ENCODE measurements at places on chromosomes 11 and 22.

DNA sequence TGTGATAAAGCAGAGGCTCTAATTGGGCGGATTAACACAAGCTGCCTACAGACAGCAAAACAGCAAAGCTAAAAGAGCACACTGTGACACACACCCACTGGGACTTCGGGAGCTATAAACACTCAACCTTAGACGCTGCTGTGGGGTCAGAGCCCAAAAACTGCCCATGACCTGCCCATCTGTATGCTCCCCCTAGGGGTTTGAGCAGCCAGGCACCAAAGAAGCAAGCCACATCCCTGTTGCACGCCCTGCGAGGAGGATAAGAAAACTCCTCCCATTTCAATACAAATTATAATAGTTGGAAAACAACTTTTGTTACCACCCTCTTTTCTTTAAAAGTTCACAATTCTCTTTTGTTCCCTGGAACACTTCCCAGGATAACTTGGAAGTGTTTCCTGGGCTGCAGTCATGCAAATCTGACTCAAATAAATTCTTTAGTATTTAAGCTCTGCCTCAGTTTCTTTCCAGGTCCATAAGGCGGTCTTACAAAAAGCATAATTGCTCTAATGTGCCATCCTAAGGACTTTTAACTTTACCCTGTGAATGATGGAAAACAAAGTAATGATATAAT is 86.4 kb downstream of the DLG2 start:
- DNase-seq = no peak

GRCh38 chr22:40425082-40425481 is 54.7 kb downstream of the SGSM3 start:
- DNase-seq = no peak

DNA sequence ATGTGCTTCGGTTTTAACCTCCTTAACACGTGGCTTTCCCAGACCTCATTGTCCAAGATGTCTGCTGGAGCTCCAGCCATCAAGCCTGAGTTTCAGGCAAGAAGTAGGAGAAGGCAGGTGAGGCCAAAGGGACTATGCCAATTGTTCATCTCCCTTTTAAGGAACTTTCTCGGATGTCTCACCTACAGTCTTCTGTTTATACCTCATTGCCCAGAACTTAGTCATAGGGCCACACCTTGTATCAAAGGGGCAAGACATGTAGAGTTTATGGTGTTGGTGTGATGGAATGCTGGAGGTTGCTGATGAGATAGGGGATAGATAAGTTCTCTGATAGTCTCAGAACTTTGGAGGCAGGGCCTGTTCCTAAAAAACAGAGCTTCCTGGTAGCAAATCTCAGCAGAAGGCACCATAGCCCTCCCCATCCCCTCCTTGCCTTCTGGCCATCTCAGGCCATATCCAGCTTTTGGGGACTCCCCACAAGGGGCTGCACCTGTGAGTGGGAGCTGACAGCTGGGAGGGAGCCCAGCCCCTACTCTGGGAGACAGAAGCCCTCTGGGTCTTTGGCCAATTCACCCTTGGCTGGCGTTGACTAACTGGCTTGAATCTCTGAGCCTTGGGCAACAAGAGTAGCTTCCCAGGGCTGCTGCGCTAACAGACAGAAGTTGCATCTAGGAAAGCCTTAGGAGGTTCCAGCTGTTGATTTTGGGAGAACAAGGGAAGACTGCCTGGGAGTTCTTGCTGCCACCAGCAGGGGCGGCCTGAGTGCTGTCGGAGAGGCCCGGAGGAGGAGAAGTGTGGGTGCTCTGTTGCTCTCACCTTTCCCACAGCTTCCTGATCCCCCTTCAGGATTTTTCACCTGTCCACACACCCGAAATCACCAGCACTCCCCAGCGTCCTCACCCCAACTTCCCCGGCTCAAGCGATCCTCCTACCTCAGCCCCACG is 149.8 kb upstream of the THY1 start:
- DNase-seq = no peak

GRCh38 chr11:2853997-2854560 is 31.5 kb downstream of the CDKN1C start:
- DNase-seq = no peak

DNA sequence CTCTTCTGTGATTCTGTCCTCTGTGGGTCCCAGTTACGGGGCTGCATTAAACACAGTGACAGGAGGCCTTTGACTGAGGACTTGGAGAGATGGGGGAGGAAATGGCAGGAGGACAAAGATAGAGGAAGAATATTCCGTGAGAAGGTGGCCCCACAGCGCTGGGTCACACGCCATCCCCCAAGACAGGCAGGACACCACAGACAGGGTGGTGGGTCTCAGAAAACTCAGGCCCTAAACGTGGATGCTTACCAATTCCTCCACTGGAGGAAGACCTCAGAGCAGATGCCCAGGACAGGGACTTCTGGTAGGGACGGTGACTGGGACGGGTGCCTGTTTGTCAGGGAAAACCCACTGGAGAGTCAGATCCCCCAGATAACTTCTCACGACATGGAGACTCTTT is 34.0 kb downstream of the IGLL5 start:
- no peak for DNase-seq

- DNase-seq = no peak
Observed at GRCh38 chr11:115080923-115081680, 402.8 kb downstream of the NXPE2 start.

- peak; percentile 85 for DNase-seq
Observed at GRCh38 chr22:44574057-44574639, 76.1 kb upstream of the RTL6 start.

DNA sequence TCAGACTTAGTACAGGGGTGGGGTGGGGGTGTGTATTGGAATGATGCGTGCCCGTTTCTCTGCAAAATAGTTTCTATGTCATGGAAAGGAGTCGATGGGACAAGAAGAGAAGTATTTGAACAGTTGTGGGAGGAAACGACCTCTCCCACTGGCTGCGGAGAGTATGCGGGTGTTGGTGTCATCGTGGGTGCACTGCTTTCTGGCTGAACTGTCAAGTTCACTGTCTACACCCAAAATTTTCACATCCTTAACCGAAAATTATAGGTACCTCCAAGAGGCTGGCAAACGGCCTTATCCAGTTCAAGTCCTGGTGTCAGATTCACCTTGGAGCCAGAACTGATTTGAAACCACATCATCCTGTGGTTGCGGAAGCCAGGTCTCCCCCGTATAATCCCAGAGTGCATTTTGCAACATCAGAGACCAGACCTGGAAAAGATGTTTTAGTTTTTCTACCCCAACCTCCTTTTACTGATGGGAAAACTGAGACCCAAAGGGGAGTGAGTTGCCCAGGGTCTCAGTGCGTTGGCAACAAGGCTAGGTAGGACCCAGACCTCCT is 497 bp upstream of the SSRP1 start:
- DNase-seq = no peak

GRCh38 chr22:38872831-38873248 is 824 bp upstream of the CBX6 start:
- DNase-seq = peak; percentile 56

DNA sequence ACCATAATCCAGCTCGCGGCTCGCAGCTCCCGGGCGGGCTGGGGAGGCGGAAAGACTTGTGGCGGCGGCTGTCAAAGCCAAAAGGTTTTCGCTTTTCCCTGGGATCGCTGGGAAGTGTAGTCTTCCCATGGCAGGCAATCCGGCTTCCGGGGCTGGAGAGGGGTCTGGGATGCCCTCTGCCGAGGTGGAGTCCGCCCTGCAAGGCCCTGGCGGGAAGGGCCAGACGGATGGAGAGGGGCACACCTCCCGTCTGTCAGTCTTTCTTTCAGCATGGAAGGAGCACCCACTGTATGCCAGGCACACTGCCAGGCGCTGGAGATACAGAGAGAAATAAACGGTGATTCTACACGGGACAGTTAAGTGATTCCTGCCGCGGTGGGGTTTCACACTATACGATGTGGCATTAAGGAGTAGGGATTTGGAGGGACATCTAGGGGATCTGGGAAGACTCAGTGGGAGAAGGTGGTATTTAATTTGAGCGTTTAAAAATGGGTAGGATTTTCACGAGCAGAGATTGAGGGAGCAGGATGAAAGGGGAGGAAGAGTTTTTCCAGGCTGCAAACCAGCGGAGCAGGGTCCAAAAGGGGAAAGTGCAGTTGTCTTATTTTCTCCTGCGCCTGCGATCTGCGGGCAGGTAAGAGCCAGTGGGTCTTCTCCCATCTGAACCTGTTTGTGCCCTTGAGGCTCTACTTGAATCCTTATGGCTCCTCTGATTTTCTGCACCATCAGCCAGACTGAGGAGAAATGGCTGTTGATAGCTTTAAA is at the start of gene BACE1:
BACE1 (minus strand) TSS at position 60 of the 765 bp plus-strand sequence. CDS start 461 bp downstream, outside the sequence.
- peak; percentile 84 for DNase-seq

GRCh38 chr11:34749666-34750659 is 129.1 kb downstream of the EHF start:
- DNase-seq = no peak

GRCh38 chr11:64743591-64744543 is at the start of gene RASGRP2:
RASGRP2 (minus strand) TSS chr11:64744142; CDS start chr11:64742866, 1,276 bp downstream.
- peak; percentile 57 for DNase-seq

DNA sequence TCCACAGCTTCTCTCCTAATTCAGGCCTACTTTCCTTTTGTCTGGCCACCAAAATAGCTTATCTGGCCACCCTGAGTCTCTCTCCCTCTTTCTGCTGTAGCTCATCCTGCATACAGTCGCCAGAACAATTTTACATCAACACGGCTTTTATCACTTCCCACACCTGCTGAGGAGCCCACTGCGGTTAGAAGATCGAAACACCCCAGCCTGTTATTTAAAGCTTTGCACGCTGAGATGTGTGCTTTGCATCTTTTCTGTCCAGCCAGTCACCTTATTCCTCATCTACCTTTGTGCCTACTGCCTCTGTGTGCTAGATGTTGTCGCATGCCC is 96.0 kb downstream of the COMMD9 start:
- no peak for DNase-seq

GRCh38 chr11:68941324-68942094 is 37.8 kb downstream of the IGHMBP2 start:
- DNase-seq = no peak

- DNase-seq = no peak
Observed at GRCh38 chr11:1392111-1392510, 2.4 kb downstream of the BRSK2 start.

DNA sequence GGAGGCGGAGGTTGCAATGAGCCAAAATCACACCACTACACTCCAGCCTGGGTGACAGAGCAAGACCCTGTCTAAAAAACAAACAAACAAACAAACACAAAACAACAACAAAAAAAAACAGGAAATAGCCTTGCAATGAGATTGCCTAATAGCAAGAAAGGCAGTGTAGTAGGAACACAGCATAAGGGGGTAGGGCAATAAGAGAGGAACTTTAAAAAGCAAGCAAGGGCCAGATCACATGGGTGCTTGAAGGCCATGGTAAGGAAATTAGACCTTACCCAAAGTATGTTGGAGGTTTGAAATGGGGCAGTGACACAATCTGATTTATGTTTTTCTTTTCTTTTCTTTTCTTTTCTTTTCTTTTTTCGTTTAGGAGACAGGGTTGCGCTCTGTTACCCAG is 34.7 kb upstream of the NRIP3 start:
- no peak for DNase-seq

GRCh38 chr22:49066619-49067018 is 761.1 kb downstream of the BRD1 start:
- no peak for DNase-seq

- DNase-seq = no peak
Observed at GRCh38 chr11:61830237-61831105, 2.4 kb downstream of the FADS2 start.

DNA sequence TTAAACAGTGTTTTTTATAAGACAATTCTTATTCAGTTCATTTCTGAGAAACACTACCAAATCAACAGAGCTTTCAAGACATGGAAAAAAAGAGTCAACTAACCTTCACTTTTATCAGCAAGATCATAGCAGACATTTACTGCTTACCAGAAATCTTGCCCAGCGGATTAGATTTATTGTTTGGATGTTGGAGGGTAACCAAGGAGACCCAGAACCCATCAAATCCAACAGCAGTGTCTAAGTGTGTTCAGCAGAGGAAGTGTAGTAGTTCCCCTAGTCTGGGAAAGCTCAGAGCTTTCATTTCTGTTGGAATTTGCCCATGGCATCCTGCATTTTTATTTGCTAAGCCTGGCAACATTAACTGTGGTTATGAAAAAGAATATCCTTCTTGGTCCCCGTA is 2.4 kb upstream of the PGM2L1 start:
- no peak for DNase-seq

DNA sequence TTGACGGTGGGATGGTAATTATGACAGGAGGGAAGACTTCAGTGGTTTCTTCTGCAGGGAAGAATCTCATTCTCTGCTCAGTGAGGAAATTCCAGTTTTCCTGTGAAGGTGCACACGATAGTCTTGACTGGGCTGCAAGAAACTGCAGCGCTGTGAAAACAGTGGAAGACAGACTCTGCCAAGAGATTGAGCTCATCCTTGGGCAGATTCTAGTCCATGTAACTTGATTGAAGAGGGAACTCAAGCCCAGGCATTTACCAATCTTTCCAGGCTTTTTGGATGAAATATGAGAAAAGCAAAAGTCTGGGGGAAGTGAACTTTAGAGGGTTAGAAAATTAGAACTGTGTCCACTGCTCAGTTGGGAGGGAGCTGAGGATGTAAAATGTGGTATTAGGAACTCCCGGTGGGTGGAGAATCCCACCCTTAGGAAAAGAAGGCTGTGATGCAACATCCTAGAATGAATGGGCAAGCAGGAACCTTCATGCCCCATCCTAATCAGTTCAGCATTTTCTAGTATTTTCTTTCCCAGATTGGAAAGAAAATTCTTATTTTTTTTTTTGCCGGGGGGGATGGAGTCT is 212.6 kb downstream of the DBX1 start:
- DNase-seq = no peak

DNA sequence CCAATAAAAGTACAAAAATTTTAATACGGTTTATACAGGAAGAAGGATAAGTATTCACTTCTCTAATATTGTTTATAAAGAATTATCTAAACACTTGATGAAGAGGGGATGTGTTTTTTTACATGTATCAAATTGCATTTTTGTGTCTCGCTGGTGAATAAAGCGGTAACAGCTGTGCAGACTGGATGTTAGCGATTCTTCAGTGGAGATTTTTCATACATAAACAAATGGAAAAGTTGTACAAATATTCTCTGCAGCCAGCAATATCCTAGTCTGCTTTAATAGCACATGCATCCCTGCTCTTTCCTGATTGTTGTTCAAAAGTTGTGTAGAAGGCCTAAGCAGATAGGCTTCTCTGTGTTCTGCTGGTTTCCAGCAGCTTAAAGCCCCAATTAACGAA is 369.3 kb downstream of the SOX6 start:
- no peak for DNase-seq

GRCh38 chr11:73383249-73384124 is 7.3 kb downstream of the RELT start:
- DNase-seq = no peak

GRCh38 chr11:122175306-122175705 is 59.3 kb upstream of the BLID start:
- DNase-seq = no peak

DNA sequence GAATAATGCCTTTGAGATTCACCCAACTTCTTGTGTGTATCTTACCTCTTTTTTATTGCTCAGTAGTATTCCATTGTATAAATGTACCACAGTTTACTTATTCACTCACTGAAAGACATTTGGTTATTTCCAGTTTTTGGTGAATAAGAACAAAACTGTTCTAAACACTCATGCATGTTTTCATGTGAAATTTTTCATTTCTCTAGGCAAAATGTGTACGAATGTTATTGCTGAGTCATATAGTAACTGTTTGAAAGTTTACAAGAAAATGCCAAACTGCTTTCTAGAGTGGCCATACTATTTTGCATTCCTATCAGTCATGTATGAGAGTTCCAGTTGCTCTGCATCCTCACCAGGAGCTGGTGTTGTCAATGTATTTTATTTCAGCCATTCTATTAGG is 8.8 kb upstream of the EMSY start:
- no peak for DNase-seq

- peak; percentile 68 for DNase-seq
Observed at GRCh38 chr11:78564490-78565467, 9.9 kb downstream of the NARS2 start.
